ENCODE measurements at places on chromosomes 3 and 15. TPM values are rescaled to one million over a fixed set of nuclear protein-coding genes. Genes with fewer than 3 reads are reported as not detected.

- no peak for DNase-seq
Measured at GRCh38 chr3:149020839-149021252, 29.5 kb downstream of the GYG1 start.

GRCh38 chr3:14453876-14454638, 51.7 kb downstream of the SLC6A6 start:
- DNase-seq, result no peak

GRCh38 chr3:29978036-29978435, 628.4 kb upstream of the TGFBR2 start:
- no peak for DNase-seq

DNA sequence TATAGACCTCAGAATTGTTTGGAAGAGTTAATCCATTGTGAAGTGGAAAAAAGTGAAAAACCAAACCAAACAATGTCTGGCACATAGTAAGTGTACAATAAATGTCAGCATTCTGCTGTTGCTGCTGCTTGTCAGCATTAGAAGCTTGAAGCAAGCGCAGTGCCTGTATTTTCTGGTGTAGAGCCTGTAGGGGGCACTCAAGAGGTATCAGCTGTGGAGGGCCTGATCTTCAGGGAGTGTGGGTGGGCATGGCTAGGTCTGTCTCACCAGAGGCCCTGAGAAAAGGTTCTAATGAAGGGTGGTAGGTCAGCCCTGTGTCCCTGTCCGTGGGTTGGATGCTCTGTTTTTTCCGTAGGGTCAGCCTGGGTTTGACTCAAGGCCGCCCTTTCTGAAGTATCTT, 3.6 kb downstream of the ADAMTSL3 start:
- no peak for DNase-seq

DNA sequence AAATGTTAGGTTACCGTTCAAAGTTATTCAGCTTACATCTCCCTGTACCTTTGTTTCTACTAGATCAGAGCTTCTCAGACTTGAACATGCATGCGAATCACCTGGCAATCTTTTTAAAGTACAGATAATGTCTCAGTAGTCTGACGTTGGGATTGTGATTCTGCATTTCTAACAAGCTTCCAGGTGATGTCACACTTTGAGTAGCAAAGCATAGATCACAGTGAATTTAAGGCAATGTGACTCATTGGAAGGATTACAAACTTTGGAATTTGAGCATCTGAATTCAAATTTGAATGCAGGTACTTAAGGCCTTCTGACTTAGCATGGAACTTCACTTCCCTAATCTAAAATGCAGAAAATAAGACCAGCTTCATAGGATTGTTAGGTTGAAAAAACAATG, 10.8 kb upstream of the ZMAT3 start:
- DNase-seq, result no peak

- peak; percentile 52 for DNase-seq
Measured at GRCh38 chr15:38002883-38003477, 68.5 kb downstream of the TMCO5A start.

GRCh38 chr3:161177991-161178390, 43.1 kb upstream of the NMD3 start:
- DNase-seq, result no peak

- no peak for DNase-seq
Measured at GRCh38 chr3:193590088-193590856, 2.7 kb upstream of the OPA1 start.

- DNase-seq, result no peak
Measured at GRCh38 chr3:151923901-151924300, 50.5 kb downstream of the SUCNR1 start.

DNA sequence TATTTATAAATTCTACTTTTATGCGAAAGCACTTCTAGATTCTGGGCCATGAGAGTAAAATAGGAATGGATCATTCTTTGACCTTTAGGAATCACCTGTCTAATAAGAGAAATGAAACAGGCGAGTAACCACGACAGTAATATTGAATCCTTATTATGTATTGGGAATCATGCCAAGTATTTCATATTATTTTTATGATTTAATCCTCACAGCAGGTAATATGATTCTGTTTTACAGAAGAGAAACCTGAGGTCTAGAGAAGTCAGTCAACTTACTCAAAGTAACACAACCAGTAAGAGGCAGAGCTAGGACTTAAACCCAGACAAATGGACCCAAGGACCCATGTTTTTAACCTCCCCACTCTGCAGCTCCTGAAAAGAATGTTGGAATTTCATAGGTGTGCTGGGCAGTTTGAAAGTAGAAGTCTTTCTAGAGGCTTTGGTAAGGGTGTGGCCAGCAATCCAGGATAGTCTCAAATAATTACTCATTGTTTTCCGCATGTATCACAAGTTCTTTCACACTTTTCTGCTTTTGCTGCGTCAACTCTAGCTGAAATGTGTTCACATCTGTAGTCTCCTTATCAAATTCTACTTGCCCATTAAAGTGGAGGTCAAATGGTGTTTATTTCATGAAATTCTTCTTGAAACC, 181.7 kb downstream of the TPRG1 start:
- DNase-seq, result no peak

GRCh38 chr3:111906656-111907055, 47.6 kb downstream of the PHLDB2 start:
- DNase-seq, result no peak

DNA sequence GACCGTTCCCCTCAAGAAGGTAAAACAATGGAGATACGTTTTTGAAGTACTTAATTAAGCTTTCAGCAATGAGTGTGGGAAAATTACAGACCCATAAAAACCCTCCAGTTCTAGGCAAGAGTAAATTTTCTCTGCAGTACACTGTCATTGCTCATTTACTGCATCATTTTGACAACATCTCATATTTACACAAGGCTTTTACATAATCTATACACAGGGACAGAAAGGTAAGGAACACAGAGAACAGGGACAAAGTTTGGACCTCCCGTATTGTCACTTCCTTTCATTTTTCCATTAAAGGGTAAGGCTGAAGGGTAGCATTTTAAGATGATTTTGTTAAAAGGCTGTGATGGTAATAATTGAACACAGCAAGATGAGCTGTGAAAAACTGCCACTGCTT, 7.4 kb upstream of the HGD start:
- no peak for DNase-seq

The LTK gene
- 0.30 TPM for total RNA-seq

The TRPM1 gene
- not detected for total RNA-seq

The SAMMSON gene
- not detected for total RNA-seq
